Stimulated activated CD8-positive, alpha-beta memory T cell treated with anti-CD3 and anti-CD28 coated beads, Interleukin-7, amount 100 ng/mL, for 24 hours (primary cell): ENCODE measurements at places on chromosomes 12 and 14.

DNA sequence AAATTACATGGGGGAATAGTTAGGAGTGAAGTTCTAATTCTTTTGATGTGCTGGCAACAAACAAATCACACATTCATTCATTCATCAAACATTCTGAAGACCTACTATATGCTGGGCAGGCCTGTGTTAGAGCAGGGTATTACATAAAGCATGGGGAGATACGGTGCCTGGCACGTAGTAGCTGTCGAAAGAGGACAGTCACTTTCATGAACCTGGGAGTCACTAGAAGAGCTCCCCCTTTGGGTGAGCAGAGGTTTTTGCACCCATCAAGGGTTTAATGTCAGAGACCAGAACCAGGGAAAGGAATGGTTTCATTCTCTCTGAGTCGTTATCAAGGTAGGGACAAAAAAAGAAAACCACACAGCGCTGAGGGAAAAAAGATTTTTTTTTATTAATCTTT lies 10.0 kb downstream of the LHX5 start:
- DNase-seq: no peak

DNA sequence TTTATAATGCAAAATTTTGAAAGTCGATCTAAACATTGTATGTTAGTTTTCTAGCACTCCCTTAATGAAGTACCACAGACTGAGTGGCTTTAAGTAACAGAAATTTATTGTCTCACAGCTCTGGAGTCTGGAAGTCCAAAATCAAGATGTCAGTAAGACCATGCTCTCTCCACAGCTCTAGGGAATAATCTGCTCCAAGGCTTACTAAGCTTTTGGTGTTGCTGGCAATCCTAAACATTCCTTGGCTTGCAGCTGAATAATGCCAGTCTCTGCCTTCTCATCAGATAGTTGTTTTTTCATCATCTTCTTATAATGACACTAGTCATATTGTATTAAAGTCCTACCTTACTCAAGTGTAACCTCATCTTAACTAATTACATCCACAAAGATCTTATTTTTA lies 102.2 kb downstream of the RASSF9 start:
- DNase-seq: no peak

- DNase-seq: no peak
Measured at GRCh38 chr12:32917094-32917611, 20.6 kb upstream of the PKP2 start.

DNA sequence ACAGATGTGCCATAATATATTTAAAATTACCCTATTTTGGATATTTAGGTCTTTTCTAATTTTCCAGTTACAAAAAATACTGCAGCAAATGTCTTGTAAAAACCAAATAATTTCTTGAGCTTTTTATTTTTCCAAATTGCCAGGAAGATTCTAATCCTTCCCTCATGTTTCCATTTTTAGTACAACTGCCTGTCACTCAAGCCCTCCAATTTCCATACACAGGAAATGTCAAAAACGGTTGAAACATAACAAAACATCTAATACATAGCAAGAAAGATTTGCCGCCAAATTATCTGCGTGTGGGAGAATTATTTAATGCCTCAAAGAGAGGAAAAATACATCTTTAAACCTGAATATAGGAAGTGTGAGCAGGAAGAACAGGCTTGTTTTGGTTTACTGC lies 2.3 kb upstream of the FOXJ2 start:
- no peak for DNase-seq

DNA sequence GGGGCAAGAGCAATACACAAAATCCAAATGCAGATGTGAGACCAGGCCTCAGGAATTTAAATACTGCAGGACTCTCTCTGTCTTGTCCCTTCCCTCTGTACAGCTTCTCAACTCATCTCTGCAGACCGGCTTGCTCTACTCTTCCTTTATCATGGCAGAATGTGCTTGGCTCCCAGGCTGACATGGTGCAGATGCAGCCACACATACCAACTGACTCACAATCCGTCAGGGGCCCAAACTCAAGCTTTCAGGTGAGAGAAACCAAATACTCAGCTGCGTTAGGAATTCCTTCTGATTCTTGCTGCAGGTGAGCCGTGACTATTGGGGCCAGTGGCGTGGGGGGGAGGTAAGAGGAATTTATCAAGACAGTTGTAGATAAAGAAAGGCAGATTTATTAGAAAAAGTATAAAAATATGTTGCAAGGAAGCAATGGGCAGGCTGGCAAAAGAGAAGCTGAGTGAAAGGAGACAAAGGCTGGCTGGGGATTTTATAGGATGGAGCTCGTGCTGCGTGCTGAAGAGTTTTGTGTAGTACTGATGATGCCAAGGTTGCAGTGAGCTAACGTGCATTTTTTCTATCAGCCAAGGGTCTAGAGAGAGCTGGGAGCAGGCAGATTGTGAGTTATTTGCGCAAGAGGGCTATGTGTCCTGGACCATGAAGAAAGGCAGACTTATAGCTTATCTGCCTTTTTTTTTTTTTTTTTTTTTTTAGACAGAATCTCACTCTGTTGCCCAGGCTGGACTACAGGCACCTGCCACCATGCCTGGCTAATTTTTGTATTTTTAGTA lies 5.0 kb upstream of the LGALS3 start:
- DNase-seq: no peak

DNA sequence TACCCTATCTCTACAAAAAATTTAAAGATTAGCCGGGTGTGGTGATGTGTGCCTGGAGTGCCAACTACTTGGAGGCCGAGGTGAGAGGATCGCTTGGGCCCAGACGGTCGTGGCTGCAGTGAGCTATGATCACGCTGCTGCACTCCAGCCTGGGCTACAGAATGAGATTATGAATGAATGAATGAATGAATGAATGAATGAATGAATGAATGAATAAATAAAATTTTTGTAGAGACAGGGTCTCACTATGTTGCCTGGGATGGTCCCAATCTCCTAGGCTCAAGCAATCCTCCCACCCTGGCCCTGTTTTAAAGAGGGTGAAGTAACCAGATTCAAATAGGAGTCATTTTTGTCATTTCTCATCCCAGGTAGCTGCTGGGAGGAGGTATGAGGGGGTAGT lies 176.2 kb upstream of the HIF1A start:
- no peak for DNase-seq

GRCh38 chr12:60174941-60175340 lies 579.1 kb downstream of the SLC16A7 start:
- DNase-seq: no peak

DNA sequence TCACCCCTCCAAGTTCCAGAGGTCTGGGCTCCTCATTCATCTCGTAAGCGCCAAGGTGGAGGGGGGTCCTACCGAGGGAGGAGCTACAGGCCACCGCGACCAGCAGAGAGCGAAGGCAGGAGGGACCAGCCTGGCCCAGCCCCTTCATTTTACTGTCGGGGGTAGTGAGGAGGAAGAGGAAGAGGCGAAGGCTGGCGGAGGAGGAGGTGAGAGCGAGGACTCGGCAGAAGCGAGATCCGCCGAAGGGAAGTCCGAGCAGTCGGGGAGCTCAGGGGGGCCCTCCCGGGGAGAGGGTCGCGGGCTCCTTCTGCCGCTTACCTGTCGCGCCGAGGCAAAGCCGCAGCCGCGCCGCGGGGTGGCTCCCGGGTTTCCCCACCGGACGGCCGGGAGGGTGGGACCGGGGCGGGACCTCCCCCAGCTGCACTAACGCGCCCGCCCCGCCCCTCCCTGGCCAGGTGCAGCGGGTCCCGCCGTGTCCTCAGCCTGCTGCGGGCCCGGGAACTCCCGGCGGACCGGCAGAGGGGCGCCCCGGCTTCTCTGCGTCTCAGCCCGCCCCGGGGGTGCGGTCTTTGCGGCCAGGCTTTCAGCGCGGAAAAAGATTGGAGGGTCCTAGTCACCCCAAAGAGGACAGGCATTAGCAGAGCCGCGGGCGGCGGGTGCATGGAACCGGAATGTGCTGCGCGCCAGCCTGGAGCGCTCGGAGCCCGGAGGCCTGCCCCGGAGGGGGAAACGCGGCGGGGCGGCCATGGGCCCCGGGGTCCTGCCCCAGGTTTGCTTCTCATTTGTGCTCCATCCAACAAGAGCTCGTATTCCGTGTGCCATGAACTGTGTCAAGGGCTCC lies at the start of gene GALNT6:
Gene GALNT6, minus strand, starts transcription at position 124 of the 841 bp plus-strand sequence. CDS start 11,625 bp downstream, outside the sequence.
- peak; percentile 47 for DNase-seq

- no peak for DNase-seq
Measured at GRCh38 chr12:124398578-124399227, 103.8 kb downstream of the RFLNA start.

DNA sequence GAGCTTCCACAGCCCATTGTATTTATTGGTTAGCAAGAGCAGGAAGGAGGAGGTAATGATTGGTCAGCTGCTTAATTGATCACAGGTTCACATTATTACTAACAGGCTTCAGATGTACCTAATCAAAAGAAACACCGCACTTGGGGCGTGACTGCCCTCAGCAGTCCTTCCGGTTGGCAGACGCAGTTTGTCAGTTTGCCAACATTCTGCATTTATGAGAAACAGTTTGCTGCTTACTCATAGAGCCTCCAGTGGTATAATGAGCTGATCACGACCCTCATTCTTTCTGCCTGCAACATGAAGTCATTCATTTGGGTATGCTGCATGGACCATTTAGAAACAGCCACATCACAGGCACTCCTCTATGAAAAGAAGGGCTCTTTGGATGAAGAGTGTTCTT lies 42.5 kb upstream of the PPM1H start:
- DNase-seq: no peak

- DNase-seq: no peak
Measured at GRCh38 chr14:69484444-69485314, at the start of gene PLEKHD1. PLEKHD1 (plus strand) TSS chr14:69484728; CDS start chr14:69484966, 238 bp downstream.

GRCh38 chr14:48628870-48629269 lies 953.5 kb upstream of the MDGA2 start:
- no peak for DNase-seq

- DNase-seq: no peak
Measured at GRCh38 chr12:121187501-121187900, 22.4 kb upstream of the P2RX4 start.

GRCh38 chr12:53798575-53798974 lies 46.8 kb upstream of the CISTR start:
- DNase-seq: no peak

- no peak for DNase-seq
Measured at GRCh38 chr12:102043928-102044327, 17.9 kb downstream of the WASHC3 start.

GRCh38 chr14:24094841-24095270 lies 745 bp downstream of the PCK2 start:
- no peak for DNase-seq

DNA sequence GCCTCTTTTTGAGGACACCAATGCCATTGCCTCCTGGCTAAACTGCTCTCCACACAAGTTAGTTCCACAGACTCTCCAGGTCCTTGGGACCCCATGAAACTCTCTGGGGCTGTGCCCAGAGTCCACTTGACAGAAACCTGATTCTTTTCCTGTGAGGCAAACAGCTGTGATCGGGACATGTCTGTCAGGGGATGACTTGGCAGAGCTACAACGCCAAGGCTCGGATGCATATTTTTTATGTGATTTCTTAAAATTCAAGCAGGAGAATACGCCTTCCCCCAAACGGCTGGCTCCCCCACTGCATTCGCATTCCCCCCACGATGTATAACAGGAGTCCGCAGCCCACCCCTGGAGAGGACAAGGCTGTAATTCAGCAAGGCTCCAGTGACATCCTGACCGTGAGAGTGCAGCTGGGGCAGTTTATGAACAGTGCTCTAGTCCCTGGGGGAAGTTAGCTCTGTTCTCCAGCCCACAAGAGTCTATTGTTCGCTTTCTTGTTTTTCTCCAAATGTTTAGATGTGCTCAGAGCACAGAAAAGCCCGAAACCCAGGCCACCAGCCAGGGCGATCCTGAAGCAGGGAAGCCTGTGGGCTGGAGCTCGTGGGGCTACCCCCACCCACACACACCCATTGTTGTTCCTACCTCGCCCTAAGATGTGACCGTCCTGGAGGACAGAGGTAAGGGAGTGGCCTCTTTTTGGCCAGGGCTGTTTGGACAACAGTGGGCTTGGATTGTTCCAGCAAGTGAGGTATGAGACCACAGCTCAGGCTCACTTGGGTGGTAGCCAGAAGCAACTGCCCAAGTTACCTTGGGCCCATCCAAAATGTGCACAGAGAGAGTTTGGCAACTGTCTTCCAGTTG lies 159.5 kb downstream of the ZFP36L1 start:
- DNase-seq: no peak

DNA sequence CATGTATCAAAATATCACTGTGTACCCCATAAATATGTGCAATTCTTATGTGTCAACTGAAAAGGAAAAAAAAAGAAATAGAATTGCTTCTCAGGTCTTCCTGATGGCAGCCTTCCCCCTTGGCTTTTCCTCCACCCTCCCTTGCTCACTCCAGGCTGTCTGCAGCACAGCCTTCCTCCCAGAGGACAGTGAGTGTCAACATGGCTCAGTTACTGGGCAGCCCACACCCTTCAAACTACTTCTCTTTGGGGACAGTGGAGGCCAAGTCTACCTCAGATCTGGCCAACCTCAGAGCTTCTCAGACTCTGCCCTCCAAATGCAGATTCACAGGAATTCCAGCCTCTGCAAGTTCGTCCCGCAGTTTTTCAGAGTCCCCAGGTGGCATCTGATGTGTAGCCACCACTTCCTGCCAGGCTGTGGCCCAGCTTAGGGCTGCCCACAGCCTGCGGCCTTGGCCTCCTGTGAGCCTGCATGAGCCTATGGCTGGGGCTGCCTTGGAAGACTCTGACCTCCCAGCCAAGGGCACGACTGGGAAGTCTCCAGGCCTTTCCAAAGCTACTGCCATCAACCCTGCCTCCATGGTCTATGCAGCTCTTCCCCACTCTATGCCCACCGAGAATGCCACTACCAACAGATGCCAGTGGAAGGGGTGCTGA lies 148.0 kb upstream of the PWP1 start:
- no peak for DNase-seq

DNA sequence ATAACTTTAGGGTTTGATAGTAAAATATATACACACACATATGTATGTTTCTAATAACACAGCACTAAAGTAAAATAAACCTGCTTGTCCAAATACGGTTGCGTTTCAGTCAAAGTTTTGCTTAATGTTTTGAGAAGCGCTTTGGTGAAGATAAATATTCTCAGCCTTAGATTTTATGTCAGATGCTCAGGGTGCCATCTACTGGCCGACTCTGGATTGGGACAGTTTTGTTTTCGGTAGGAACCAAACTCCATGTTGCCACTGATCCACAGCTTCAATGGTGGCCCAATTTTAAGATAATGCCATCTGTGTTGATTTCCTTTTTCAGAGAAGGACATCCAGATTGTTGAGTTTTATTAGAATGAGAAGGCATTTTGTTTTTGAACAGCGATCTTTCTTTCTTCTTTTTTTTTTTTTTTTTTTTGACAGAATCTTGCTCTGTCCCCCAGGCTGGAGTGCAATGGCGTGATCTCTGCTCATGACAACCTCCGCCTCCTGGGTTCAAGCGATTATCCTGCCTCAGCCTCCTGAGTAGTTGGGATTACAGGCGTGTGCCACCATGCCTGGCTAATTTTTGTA lies 43.1 kb downstream of the LLPH start:
- peak; percentile 24 for DNase-seq

- no peak for DNase-seq
Measured at GRCh38 chr12:13536219-13536910, 339.8 kb downstream of the EMP1 start.

GRCh38 chr14:99691111-99691885 lies 7.2 kb downstream of the CYP46A1 start:
- DNase-seq: no peak
